ENCODE measurements at places on chromosomes 11 and 22.

DNA sequence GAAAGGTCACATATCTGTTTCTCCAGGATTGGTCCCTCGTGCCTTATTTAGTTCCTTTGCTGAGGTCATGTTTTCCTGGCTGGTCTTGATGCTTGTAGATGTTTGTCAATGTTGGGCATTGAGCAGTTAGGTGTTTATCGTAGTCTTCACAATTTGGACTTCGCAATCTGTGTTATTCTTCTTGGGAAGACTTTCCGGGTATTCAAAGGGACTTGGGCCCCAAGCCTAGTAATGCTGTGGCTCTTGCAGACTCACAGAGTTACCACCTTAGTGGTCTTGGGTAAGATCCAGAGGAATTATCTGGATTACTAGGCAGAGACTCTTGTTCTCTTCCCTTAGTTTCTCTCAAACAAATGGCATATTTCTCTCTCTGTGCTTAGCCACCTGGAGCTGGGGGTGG lies 223.5 kb downstream of the GRIK4 start:
- DNase-seq = no peak

DNA sequence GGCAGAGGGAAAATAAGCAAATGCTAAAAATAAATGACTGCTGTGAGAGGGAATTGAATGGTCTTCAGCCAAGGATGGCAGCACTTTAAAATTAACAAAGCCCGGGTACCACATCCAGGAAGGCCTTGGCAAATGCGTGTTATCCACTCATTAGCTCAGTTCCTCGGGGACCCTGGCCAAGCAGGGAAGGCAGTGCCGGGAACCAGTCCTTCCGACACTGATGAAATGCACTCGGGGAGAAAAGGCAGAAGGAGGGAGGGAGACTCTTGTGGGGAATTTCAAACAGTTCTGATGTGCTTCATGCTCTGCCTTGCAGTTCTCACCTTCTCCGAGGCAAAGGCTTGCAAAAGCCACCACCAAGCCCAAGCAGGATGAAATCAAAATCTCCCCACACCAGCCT lies 38.3 kb downstream of the CLPB start:
- DNase-seq = no peak

DNA sequence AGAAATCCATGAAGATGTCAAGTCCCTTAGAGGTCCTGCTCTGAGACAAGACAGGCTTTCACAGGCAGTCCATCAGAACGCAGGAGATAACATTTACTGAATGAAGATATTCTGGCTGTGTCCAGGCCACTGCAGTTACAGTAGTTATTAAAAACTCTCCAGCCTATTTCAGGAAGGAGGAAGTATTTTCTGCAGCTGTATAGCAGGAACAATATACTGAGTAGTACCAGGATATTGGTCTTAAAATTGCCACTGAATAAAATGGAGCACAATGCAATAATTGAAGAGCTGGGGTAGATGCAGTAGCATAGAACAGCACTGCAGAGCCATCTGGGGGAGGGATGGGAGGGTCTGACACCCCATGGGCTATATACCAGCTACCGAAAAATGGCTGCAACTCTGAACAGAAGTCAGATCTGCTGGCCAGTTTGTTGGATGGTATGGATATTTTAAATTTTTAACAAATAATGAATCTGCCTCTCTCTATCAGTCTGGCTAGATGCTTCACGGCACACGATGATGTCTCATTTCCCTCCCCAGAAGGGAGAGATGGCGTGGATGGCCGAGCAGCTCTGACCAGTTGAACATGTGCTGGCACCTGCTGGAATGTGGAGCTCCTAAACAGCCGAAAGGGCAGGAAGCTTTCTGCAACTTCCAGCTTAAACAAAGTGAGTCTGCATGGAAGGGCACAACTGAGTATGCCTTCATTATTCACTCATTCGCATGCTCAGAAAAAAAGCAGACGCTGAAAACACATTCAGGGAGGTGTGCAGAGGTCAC lies 342.1 kb upstream of the SYN3 start:
- no peak for DNase-seq

DNA sequence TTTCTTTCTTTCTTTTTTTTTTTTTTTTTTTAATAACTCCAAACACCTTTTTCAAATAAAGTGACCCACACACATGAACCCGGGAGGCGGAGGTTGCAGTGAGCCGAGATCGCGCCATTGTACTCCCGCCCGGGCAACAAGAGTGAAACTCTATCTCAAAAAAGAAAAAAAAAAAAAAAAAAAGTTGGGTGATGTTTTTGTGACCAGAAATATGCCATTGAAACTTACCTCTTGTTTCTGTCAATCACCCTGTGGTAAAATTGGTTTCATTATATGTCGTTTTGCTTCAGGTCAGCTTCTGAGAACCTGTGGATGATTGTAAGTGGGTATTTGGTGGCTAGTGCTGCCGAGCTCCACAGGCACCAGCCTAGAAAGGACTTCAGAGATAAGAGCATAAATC lies 238.8 kb downstream of the TBC1D22A start:
- DNase-seq = no peak

DNA sequence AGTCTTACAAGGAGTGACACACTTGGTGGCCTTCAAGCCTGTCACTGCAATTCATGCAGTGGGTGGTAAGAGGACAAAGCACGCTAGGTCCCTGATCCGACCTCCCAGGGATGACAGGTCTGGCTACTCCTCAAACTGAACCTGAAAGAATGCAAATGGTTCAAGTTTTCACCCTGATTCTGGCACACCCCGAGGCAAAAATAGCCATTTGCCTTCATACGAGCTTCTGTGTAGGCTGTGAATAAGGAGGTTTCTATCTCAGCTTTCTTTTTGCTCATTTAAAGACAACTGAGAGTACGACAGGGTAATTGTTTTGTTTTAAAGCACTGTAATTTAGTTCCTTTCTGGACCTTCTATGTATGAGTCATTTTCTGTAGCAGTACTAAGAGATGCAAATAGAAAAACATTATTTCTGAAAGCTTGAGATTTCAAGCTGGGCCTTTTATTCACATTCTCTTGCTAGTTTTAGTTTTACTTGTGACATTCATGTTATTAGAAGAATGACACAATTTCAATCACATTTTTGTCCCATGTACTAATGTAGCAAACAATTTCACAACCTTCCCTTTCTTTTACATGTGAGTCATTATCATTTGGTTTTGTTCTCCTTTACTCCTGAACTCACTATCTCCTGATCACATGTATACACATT lies 56.6 kb upstream of the FDX1 start:
- DNase-seq = no peak

GRCh38 chr22:36636916-36637315 lies 66.6 kb downstream of the CACNG2 start:
- DNase-seq = no peak

DNA sequence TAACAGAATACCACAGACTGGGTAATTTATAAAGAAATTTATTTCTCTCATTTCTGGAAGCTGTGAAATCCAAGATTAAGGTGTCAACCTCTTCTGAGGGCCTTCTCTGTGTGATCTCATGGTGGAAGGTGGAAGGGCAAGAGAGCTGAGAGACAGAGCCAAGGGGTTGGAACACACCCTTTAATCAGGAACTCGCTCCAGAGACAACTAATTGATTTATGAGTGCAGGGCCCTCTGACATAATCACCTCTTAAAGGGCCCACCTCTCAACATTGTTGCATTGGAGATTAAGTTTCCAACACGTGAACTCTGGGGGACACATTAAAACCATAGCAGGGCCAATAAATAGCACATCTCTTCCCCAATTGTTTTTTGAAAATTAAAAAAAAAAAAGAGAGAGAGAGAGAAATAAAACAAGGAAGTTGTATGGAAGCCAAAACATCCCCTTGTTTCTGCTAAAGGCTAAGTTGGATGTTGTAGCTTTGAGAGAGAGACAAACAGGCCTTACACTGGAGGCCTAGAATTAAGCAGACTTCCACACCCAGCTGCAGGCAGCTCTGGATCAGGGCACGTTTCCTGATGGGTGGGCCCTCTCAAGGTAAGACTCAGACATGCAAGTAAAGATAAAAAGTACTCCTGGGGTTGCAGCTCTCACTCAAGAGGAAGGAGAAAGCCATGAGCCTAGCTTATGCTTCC lies 64.1 kb upstream of the BIRC3 start:
- DNase-seq = no peak

DNA sequence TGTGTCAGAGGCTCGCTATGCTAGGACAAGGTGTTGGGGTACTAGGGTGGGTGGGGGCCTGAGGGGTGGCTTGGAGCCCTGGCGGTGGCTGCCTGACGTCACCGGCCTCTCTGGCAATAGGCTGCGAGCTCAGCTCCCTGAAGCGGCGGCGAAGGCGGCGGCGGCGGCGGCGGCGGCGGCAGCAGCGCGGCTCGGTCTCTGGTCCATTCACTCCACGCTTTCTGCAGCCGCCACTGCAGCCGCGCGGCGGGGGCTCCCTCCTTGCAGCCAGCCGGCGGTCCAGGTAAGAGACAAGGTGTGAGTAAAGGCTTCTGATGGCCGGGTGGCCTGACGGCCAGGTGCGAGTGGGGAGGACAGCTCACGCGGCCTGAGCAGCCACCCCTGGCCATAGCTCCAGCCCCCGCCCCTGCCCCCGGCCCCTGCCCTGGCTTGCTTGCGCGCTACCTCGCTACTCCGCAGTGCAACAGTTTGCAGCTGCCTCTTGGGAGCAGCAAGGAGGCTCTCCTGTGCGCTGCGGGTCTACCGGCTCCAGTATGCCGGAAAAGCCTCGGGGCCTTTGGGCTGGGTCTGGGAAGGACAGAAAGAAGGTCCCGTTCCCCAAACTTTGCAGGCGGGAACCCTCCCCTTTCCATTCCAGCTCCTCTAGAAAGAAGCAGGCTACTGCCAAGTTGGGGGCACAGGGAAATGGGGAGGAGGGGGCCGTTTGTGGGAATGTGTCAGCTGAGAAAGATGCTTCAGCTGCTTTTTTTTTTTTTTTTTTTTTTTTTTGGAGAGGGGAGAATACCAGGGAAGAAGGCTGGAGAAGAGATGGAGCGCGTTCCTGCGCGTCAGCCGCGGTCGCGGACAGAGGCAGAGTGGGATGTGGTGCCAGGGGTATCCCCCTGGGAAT lies at the start of gene C11orf87:
TSS of gene C11orf87 (plus strand) at position 210 of the 889 bp plus-strand sequence. CDS start 1,444 bp downstream, outside the sequence.
- DNase-seq = peak; percentile 88

DNA sequence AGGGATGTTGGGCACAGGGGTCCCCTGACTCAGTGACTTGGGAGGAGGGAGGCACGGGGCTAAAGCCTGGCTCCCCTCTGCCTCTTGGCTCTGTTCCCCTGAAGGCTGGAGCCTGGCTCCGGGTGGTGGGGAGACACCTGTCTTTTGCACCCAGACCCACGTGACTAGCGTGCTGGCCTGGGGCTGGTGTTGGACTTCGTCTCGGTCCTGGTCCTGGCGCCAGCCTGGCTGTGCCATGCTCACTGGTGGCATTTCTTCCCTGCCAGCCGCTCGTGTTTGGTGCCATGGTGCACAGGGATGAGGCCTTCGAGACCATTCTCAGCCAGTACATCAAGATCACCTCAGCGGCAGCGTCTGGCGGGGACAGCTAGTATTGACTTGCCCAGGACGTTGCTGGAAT lies 56.7 kb downstream of the GRAMD4 start:
- no peak for DNase-seq

GRCh38 chr11:77374108-77374507 lies 72.6 kb upstream of the GDPD4 start:
- no peak for DNase-seq

GRCh38 chr11:60840470-60841430 lies 1.2 kb upstream of the CCDC86 start:
- DNase-seq = no peak

DNA sequence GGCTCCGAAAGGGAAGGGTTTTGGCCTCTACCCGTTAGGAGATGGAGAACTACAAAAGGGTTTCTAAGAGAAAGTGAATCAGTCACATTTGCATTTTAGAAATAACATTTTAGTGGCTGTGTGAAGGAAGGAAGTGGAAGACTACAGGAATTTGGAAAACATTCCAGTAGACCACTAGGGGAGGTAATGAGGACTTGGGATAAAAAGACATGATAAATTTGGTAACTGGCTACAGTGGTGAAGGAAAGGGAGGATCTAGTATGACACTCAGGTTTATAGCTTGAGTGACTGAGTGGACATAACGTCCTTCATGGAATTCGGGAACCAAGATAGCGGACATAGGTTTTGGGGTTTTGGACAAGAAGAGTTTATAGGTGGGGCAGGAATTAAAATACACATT lies 7.0 kb upstream of the RRM1 start:
- no peak for DNase-seq

- DNase-seq = no peak
Measured at GRCh38 chr11:30454111-30454510, 131.2 kb downstream of the ARL14EP start.

- DNase-seq = peak; percentile 53
Measured at GRCh38 chr22:19291580-19292457, at the start of gene CLTCL1. Gene CLTCL1 (minus strand): TSS chr22:19291719. CDS start chr22:19291641, 78 bp downstream.

DNA sequence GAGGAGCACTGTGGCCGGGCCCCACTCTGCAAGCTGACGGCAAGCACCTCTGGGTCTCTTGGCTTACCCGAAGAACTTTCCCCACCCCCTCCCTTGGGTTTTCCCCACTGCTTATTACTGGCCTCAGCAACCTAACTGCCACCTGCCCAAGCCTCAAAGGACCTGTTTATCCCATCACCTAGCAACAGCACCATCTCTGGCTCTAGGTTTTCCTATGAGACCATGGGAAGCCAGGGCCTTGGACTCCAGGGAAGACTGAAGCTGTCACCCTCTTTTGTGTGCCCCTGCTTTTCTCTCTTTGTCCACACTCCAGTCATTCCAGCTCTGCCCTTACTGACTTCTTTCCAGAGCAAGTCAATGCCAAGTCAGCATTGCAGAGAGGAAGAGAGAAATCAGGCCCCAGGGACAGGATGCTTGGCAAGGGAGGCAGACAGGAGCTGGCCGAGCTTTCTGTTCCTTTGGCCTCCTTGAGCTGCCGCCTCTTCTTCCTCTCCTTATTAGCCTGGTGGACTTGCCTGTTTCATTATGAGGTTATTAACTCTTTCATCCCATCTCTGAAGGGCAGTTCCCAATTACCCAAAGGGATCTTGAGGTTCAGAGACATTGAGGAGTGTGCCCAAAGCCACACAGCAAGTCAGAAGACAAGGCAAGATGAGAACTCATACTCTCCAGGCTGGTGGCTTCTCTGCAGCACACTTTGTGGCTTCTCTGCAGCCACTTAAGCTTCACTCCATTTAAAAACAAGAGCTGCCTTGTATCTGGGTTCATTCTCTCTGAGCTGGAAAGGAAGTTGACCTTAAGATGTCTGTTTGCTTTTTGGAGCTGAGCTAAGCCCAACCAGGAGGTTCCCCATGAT lies at the start of gene SMIM35:
TSS of gene SMIM35 (minus strand) at position 51 of the 856 bp plus-strand sequence. CDS start 206 bp downstream, outside the sequence.
- peak; percentile 67 for DNase-seq

DNA sequence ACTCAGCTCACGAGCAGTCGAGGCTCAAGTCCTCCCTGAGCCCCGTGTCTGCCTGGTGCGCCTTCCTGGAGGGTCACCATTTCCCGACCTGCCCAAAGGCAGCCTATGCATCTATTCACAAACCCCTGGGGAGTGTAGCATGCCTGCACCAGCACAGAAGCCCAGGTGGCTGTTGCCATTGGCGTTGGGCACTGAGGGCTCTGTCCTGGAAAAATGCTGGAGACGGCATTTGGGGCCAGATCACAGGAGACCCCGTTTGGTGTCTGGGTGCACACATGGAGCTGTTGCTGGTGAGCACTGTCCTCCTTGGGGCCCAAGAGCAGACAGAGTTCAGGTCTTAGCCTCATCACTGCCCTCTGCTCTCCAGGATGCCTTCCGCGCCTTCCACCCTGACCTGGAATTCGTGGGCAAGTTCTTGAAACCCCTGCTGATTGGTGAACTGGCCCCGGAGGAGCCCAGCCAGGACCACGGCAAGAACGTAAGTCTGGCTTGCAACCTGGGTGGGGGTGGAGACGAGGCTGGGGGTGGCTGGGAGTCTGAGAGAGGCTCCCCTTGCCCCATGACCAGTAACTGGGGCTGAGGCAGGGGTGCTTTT lies 9.4 kb downstream of the FADS2 start:
- no peak for DNase-seq

GRCh38 chr22:48644108-48644507 lies 1183.6 kb downstream of the BRD1 start:
- DNase-seq = no peak

- DNase-seq = no peak
Measured at GRCh38 chr11:92180226-92180625, 44.4 kb upstream of the FAT3 start.

- DNase-seq = peak; percentile 20
Measured at GRCh38 chr11:91906871-91907624, 317.6 kb upstream of the FAT3 start.
